Skin of body (tissue), 3 donors: ENCODE measurements at places on chromosomes 16 and 17.

- DNase-seq: no peak
Observed at GRCh38 chr16:49494891-49495566, 121.4 kb downstream of the C16orf78 start.

GRCh38 chr16:89695086-89695874, 6.2 kb downstream of the SPATA2L start:
- no peak for DNase-seq

- DNase-seq: no peak
Observed at GRCh38 chr16:27234171-27234570, 30.8 kb downstream of the KDM8 start.

GRCh38 chr16:74608381-74608780, 1.5 kb upstream of the GLG1 start:
- no peak for DNase-seq

GRCh38 chr16:54488729-54489128, 202.1 kb upstream of the IRX3 start:
- no peak for DNase-seq

DNA sequence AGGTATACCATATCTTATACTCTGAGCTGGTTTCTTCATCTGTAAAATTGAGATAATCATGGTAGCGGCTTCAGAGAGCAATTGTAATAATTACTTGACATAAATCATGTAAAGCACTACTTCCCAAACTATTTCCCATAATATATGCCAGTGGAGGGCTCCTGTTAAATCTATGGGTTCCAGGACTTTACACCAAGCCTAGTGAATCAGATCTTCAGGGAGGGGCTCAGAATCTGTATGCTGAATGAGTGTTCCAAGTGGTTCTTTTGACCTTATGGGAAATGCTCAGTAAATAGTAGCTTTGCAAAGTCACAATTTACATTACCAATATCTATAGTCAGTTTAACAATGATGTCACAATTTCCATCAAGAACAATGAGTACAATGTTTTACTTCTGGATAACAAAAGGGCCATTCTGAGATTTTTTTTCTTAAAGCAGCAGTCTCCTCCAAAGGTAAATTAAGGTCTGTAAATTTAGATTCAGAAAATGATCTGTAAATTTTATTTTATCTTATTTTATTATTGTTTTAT, 50.9 kb upstream of the NLK start:
- DNase-seq: no peak

DNA sequence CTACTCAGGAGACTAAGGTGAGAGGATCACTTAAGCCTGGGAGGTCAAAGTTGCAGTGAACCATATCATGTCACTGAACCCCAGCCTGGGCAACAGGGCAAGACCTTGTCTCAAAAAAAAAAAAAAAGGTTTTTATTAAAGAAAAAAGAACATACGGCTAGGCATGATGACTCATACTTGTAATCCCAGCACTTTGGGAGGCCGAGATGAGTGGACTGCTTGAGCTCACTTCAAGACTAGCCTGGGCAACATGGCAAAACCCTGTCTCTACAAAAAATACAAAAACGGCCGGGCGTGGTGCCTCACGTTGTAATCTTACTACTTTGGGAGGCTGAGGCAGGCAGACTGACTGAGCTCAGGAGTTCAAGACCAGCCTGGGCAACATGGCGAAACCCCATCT, 38.4 kb downstream of the RANBP10 start:
- no peak for DNase-seq

GRCh38 chr17:72192800-72193192, 72.0 kb downstream of the SOX9 start:
- no peak for DNase-seq

- DNase-seq: no peak
Observed at GRCh38 chr16:50816901-50817555, 75.1 kb downstream of the CYLD start.

DNA sequence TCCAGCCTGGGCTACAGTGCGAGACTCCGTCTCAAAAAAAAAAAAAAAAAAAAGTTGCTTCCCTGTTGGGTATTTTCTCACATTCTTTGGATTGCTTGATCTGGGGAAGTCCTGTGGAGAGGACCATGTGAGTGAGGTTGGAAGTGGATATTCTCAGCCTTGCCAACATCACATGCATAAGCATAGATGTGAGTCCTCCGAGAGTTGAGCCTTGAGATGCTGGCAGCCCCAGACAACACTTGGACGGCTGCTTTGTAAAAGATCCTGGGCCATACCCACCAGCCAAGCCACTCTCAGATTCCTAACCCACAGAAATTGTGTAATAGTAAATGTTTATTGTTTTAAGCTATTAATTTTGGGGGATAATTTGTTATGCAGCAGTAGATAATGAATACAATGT, 1570.0 kb upstream of the GOT2 start:
- no peak for DNase-seq

DNA sequence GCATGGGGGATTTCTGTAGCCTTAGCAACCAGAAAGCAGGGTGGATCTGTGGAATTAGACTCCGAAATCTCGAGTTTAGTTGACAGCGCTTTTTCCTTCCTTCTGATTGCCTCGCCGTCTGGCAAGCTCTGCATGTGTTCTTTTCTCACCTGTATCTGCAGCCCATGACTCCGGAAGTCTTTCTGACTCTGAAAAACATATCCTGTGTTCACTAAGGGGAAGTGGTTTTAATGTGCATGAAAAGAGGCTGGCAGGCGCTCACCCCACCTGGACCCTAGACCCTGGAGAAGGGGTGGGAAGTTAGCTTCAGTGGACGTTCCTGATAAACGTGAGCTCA, 158.5 kb downstream of the RPTOR start:
- no peak for DNase-seq

DNA sequence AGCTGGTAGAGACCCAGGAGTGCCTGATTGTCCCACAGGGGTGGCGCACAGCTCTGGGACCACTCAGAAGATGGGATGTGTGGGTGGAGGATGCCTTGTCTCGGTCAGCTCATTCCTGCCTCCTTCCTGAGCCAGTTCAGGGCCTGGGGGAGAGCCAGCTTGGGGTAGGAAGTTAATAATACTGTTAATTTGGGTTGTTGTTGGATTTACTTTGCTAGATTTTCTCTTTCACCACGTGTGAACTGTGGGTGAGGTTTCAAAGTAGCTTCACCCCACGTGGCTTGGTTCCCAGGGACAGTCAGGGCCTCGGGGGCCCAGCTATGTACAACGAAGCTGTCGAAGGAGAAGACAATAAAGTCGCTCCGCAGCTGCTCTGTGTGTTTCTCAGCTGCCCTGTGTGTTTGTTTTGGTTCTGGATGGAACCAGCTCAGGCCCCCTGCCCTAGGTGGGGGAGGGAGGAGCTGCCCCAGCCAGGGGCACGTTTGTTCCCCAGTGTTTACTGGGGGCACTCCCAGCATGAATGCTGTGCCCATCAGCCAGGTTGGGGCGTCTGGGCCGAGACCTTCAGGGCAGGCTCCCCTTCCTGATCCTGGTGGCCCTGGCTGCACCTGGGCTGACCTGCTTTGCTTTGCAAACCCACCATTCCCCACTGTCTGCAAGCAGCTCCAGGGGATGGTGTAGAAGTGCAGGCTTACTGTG, 2.3 kb downstream of the NUDT16L1 start:
- no peak for DNase-seq

DNA sequence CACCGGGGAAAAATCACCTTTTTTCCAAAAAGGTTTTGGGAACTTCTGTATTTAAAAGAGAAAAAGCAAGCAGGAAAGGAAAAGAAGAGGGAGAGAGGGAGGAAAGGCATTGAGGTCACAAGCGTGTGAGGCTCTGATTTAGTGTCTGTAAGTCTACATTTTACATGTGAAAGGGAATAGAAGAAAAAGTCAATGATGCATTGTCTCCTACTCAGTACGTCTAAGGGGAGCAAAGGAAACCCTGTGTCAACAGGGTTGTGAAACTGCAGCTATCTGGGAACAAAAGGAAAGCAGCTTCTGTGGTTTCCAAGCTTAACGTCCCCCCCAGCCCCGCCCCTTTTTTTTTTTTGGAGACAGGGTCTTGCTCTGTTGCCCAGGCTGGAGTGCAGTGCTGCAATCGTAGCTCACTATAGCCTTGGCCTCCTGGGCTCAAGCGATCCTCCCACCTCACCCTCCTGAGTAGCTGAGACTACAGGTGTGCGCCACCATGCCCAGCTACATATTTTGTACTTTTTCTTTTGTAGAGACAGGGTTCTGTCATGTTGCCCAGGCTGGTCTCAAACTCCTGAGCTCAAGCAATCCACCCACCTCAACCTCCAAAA, 1.8 kb upstream of the CDC42EP4 start:
- no peak for DNase-seq

- DNase-seq: no peak
Observed at GRCh38 chr16:83268169-83268568, 539.6 kb upstream of the HSBP1 start.

DNA sequence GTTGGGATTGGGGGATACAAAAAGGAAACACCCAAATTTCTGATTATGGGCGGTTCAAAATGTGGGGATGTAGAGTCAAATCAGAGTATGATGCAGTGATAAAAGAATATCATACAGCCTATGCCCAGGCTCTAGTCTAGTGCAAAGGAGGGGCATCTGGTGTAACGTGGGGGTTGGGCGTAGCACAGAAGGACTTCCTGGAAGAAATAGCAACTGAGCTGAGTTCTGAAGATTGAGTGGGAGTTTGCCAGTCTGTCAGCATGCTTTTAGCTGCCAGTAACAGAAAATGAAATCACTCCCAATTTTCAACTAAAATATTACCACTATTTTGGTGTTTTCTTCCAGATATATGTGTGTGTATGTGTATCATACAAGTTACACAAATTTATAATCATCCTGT, 196.9 kb downstream of the SPECC1 start:
- no peak for DNase-seq

DNA sequence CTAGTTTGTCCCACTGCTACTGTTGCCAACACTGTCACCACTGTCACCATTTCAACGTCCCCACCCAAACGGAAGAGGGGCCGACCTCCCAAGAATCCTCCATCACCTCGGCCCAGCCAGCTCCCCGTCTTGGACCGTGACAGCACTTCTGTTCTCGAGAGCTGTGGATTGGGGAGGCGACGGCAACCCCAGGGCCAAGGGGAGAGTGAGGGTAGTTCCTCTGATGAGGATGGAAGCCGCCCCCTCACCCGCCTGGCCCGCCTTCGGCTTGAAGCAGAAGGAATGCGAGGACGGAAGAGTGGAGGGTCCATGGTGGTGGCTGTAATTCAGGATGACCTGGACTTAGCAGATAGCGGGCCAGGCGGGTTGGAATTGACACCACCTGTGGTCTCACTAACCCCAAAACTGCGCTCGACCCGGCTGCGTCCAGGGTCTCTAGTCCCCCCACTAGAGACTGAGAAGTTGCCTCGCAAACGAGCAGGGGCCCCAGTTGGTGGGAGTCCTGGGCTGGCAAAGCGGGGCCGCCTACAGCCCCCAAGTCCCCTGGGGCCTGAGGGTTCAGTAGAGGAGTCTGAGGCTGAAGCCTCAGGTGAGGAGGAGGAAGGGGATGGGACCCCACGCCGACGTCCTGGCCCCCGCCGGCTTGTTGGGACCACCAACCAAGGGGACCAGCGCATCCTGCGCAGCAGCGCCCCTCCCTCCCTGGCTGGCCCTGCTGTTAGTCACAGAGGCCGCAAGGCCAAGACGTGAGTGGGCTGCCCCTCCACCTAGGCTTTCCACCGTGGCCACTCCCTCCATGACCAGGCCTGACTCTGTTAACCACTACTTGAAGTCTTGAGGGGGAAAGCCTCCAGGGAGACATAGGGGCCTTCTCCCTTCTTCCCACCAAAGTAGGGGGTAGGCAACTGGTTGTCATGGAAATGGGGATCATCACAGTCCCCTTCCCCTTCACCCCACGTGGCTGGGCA, 9.0 kb upstream of the PHKG2 start:
- DNase-seq: no peak

GRCh38 chr16:2955438-2955778, 8.7 kb upstream of the KREMEN2 start:
- no peak for DNase-seq

- DNase-seq: no peak
Observed at GRCh38 chr17:62981933-62982332, 15.9 kb downstream of the TANC2 start.

DNA sequence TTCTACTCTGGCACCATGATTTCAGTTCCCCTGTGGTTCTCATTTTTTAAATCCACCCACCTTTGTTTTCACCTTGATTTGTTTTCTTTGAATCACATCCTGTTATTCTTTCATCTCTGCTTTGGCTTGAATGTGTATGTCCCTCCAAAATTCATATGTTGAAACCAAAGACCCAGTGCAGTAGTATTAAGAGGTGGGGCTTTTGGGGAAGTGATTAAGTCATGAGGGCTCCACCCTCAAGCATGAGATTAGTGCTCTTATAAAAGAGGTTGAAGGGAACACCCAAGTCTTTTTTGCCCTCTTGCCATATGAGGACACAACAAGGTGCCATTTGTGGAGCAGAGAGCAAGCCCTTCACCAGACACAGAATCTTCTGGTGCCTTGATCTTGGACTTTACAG, 382.3 kb downstream of the SLC39A11 start:
- DNase-seq: no peak

GRCh38 chr16:2151188-2152091, 3.0 kb downstream of the RAB26 start:
- no peak for DNase-seq

DNA sequence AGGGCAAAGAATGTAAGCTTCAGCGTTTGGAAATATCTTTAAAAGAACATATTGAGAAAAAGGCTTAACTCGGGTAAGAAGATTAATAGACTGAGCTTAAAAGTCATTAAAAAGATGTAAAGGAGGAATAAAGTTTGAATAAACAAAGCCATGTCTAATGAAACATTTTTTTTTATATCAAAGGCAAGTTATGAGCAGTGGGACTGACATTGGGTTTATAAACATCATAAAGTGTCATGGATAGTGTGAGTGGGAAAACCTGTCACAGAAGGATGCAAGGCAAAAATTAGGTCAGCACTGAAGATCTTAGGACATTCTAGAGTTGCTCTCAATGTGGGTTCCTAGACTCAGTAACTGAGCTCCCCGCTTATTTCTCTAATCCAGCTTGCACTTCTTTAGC, 438.0 kb upstream of the CDH11 start:
- no peak for DNase-seq

- no peak for DNase-seq
Observed at GRCh38 chr16:74051-74746, 1.8 kb upstream of the RHBDF1 start.

GRCh38 chr17:37079735-37080134, 131.0 kb downstream of the AATF start:
- DNase-seq: no peak

GRCh38 chr17:18247613-18248001, 10.9 kb downstream of the FLII start:
- DNase-seq: no peak

- DNase-seq: no peak
Observed at GRCh38 chr17:34154961-34155730, 99.9 kb upstream of the CCL2 start.

DNA sequence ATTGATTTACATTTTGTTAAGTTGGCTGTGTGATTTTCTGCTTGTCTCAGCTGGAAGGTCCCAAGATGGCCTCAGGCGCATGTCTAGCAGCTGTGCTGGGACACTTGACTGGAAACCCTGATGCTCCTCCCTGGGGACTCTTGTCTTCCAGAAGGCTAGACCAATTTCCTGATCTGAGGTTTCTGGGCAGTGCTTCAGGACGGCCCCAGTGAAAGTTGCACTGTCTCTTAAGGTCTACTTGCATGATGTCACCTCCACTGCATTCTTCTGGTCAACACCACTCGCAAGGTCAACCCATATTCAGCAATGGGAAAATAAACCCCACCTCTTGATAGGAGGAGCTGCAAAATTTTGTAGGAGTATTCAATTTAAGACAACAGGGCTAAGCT, 116.0 kb downstream of the SALL1 start:
- DNase-seq: peak; percentile 63
